Stimulated activated naive CD4-positive, alpha-beta T cell (primary cell): ENCODE measurements at places on chromosomes 6 and 20.

- DNase-seq = no peak
Measured at GRCh38 chr20:61767761-61768494, 297.8 kb downstream of the TAF4 start.

DNA sequence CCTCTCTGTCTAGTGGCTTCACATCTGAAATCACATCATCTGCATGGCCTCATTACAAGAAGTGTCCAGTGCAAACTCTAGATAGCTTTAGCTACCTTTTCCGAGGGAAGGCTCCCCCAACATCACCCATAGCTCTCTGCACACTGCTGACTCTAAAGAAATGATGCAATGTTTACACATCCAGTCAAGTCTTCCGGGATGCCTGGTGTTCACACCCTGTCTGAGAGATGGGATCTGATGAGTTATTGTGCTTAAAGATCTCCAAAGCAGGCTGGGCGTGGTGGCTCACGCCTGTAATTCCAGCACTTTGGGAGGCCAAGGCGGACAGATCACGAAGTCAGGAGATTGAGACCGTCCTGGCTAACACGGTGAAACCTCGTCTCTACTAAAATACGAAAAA lies 404.6 kb upstream of the IRAK1BP1 start:
- DNase-seq = no peak

DNA sequence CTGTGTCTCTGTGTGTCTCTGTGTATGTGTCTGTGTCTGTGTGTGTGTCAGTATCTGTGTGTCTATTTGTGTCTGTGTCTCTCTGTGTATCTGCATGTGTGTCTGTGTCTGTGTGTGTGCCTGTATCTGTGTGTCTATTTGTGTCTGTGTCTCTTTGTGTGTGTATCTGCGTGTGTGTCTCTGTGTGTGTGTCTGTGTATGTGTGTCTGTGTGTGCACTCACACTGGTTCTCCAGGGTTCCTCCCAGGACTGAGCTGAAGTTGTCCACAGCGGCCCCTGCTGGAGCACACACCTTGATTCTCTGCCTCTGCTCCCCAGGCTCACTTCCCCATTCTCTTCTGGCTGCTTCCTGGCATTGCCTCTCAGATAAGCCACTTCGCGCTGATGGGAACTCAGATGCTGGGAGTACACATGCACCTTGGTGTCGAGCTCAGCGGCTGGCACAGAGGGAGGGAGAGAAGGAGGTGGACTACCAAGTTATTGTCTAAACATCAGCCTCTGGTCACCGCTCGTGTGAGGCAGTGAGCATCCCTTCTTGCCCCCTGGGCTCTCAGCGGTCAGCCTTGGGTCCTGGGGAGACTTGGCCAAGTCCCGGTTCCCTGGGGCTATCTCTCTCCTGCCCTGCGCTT lies 104.9 kb upstream of the NXT1 start:
- no peak for DNase-seq

DNA sequence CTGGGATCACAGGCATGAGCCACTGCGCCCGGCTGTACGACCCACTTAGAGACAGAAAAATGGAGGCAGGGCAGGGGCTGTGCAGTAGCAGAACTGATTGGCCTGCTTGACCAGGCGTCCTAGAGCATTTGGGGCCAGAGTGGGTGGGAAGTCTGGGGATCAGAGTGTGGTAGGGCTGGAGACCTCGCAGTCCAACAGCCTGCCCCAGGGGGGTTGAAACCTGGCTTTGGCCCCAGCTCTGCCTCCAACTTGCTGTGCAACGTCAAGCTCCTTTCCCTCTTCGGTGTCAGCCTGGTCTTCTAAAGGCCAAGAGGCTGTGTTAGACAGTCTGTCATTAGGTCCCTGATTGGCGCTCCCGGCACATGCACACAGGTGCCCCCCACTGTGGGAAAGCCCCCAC lies 15.3 kb upstream of the SPDEF start:
- no peak for DNase-seq

DNA sequence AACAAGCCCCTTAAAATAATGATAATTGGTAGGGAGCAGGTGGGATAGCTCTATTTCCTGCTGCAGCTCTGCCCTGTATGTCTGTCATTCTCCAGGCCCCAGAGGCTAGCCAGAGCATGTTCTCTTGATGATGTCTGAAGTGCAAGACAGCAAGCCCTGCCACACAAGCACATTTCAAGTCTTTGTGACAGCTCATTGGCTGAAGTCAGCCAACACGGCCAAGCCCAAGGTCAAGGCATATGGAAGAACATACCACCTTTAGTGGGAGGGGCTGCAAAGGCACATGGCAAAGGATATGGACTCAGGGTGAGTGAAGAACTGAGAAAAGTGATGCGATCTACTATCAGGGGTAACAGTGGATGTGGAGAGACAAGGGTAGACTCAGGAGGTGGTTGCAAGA lies 116.1 kb downstream of the PRND start:
- DNase-seq = no peak
